ENCODE measurements at places on chromosomes 1 and 21. TPM values are rescaled to one million over a fixed set of nuclear protein-coding genes. Genes with fewer than 3 reads are reported as not detected.

- no peak for DNase-seq
These were observed 24.3 kb downstream of the TSPAN2 start for GRCh38 chr1:115065021-115065420.

GRCh38 chr1:66239834-66240233, 294.1 kb upstream of the SGIP1 start:
- no peak for DNase-seq

DNA sequence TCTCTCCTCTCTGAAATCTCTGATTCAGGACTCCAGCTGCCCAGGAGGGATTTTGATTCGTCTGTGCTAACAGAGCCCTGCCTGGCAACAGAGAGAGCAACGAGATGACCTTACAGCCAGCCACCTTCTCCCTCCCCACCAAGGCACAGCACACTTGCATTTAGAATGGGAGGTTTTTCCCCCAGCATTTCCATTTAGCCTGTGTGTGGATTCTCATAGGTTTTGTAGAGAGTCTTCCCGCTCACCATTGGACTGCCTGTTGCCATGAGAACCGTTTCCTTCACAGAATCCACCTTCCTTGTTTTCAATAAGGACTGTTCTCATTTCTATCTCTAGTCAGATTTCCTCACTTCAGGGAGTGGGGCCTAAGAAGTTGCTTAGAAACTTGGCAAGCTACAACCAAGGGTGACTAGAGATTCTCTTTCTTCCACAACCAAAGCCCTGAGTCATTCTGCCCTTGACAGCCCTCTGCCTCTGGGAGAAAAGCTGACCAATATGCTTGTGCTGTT, 5.8 kb upstream of the IKBKE start:
- no peak for DNase-seq

DNA sequence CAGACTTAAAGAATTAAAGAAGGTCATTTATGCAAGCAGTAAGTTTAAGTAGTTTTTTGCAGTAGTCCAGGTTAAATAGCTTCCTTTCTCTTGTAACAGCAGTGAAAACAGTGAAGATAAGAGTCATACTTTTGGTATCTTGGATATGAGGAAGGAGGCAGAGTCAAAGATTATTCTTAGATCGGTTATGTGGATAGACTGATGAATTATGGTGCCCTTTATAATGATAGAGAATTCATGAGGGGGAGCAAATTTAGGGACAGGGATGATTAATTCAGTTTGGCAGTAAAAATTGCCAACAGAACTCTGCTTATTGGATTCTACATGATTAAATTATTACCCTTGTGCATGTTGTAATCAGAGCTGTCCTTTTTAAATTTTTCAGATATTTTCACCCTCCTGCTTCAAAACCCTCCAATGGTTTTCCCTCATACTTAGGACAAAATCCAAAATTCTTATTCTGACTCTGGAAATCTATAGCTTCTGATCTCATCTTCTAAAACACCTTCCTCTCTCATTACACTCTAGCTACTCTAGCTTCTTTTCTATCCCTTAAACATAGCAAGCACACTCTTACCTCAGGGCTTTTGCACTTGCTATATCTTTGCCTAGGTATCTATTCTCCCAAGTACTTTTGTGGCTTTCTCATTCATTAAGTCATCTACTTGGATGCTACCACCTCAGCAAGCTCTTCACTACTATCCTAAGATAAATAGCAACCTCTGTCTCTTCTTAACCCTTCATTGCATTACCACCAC, 79.8 kb downstream of the PKN2 start:
- no peak for DNase-seq

- DNase-seq, result no peak
These were observed 207.4 kb downstream of the FGGY start for GRCh38 chr1:59504276-59504675.

Gene PLPPR4
- total RNA-seq, result 0.61 TPM

Gene ETNK2
- total RNA-seq, result 119 TPM

Gene PTAFR
- 2.5 TPM for total RNA-seq

Gene LCK
- total RNA-seq, result 3.8 TPM

All from liver (tissue), 10 donors.